T-helper 17 cell (primary cell): ENCODE measurements at places on chromosomes 5 and 9. TPM values are rescaled to one million over a fixed set of nuclear protein-coding genes. Genes with fewer than 3 reads are reported as not detected.

Gene LHX3
- 0.10 TPM for total RNA-seq

Gene SLC1A1
- total RNA-seq, result 0.07 TPM

DNA sequence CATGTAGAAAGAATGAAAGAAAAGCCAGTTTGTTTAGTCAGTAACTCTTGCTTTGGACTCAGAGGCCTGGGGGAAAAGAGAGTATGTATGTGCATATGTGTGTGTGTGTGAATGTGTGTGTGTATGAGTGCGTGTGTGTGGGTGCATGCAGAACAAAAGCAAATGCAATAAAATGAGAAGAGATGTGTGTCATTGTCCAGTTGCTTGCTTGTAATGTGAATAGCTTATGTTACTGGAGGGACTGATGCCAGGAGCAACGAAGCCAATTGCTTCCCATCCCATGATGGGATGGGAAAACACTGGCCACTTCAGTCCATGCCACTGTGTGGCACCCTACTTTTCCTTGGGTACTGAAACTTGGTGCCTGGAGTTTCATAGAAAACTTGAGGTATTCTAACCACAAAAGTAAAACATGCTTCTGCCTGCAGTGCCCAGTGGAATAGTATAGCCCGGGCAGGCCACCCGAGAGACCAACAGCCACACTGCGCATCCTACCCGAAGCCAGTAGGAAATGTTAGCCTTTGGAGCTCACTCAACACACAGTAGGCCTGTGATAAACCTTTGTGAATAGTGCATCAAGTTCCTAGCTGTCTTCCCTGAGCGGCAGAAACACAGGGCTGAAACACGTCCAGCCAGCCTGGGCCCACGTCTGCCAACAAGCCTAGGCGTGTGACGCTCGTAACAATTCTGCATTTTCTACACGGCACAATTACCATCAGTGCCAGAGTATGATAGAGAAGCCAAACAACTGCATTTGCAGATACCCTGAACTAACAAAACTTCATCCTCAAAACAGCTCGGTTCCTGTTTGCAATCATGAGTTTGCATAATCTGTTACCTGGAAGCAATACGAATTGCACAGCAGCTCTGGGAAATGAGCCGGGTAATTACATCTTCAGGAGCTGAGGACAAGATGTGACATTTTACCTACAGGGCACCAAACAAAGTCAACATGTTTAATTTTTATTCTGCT lies 198.1 kb downstream of the SYK start:
- no peak for DNase-seq

- no peak for DNase-seq
Measured at GRCh38 chr5:159453209-159453608, 122.9 kb upstream of the IL12B start.

Gene RETREG1
- total RNA-seq, result 30.2 TPM

- DNase-seq, result no peak
Measured at GRCh38 chr5:123628860-123629544, 117.0 kb downstream of the CSNK1G3 start.

DNA sequence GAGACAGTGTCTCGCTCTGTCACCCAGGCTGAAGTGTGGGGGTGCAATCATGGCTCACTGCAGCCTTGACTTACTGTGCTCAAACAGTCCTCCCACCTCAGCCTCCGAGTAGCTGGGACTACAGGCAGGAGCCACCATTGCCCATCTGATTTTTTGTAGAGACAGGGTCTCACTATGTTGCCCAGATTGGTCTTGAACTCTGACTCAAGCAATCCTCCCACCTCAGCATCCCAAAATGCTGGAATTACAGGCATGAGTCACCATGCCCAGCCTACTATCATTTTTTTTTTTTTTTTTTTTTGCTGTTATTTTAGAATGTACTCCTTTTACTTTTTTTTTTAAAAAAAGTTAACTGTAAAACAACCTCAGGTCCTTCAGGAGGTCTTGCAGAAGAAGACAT lies 449.0 kb downstream of the CCDC171 start:
- no peak for DNase-seq

GRCh38 chr5:136418301-136418700 lies 53.0 kb upstream of the TRPC7 start:
- no peak for DNase-seq
